Nasal cavity respiratory epithelium epithelial cell of viscerocranial mucosa (primary cell): ENCODE measurements at places on chromosomes 7 and 10. TPM values are rescaled to one million over a fixed set of nuclear protein-coding genes. Genes with fewer than 3 reads are reported as not detected.

Gene MEOX2
- not detected in 2 replicates for total RNA-seq

Gene PDE1C
- total RNA-seq = under 0.01 and 0.07 TPM in 2 replicates

Gene HMX3
- total RNA-seq = 0.07 and 0.34 TPM in 2 replicates

Gene SRRM3
- 0.34 and 2.1 TPM in 2 replicates for total RNA-seq

Gene PTPRN2
- under 0.01 and 2.5 TPM in 2 replicates for total RNA-seq

Gene ZP3
- total RNA-seq = 19.1 and 19.4 TPM in 2 replicates

Gene HABP2
- total RNA-seq = 0.07 TPM in 1 of 2 replicates, not detected in the other

Gene METTL27
- total RNA-seq = 3.1 and 4.4 TPM in 2 replicates

Gene OR2A12
- not detected in 2 replicates for total RNA-seq

Gene PRSS1
- not detected in 2 replicates for total RNA-seq

Gene LRMDA
- total RNA-seq = 1.0 and 5.6 TPM in 2 replicates

Gene MYO1G
- total RNA-seq = 0.14 and 0.34 TPM in 2 replicates

Gene LRRC18
- total RNA-seq = not detected in 2 replicates

Gene MAGI2
- total RNA-seq = 1.7 and 6.2 TPM in 2 replicates

Gene CYP2C9
- 0.71 TPM in 1 of 2 replicates, not detected in the other for total RNA-seq

Gene ASB13
- total RNA-seq = 19.1 and 19.5 TPM in 2 replicates

Gene FAM237B
- total RNA-seq = not detected in 2 replicates

Gene GRID1
- total RNA-seq = 0.21 TPM in 1 of 2 replicates, not detected in the other

Gene OR6B1
- total RNA-seq = not detected in 2 replicates
